ENCODE measurements at places on chromosomes 11 and 22. TPM values are rescaled to one million over a fixed set of nuclear protein-coding genes. Genes with fewer than 3 reads are reported as not detected.
A peak's percentile ranks its signal among the peaks of the same experiment; 100 is the strongest.

DNA sequence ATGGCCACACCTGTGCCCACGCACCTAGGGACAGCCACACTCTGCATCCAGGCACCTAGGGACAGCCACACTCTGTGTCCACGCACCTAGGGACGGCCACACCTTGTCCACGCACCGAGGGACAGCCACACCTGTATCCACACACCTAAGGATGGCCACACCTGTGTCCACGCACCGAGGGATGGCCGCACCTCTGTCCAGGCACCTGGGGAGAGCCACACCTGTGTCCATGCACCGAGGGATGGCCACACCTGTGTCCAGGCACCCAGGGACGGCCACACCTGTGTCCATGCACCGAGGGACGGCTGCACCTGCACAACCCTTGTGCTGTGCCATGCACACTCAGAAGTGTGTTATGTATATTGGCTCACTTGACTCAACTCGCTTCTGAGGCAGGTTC lies 10.8 kb downstream of the OVOL1 start:
- DNase-seq, result no peak

DNA sequence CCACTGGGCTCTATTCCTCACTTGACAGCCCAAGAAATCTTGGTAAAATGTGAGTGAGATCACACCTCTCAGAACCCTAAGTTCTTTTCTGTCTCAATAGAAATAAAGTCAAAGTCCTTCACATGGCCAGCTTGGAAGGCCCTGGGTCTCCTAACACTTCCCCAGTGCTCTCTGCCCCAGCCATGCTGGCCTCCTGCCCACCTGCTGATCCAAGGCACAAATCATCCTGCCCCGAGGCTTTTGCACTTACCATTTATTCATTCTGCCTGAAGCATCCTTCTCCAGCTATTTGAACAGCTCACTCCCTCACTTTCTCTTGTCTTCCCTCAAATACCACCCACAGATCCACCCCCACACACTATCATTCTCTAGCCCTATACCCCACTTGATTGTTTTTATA lies 26.4 kb downstream of the ISX start:
- DNase-seq, result no peak

GRCh38 chr11:28833670-28834069 lies 725.5 kb downstream of the METTL15 start:
- no peak for DNase-seq

GRCh38 chr11:131692151-131692550 lies 321.7 kb downstream of the NTM start:
- no peak for DNase-seq

- DNase-seq, result no peak
These were observed 1.2 kb downstream of the KRTAP5-8 start for GRCh38 chr11:71539017-71539416.

DNA sequence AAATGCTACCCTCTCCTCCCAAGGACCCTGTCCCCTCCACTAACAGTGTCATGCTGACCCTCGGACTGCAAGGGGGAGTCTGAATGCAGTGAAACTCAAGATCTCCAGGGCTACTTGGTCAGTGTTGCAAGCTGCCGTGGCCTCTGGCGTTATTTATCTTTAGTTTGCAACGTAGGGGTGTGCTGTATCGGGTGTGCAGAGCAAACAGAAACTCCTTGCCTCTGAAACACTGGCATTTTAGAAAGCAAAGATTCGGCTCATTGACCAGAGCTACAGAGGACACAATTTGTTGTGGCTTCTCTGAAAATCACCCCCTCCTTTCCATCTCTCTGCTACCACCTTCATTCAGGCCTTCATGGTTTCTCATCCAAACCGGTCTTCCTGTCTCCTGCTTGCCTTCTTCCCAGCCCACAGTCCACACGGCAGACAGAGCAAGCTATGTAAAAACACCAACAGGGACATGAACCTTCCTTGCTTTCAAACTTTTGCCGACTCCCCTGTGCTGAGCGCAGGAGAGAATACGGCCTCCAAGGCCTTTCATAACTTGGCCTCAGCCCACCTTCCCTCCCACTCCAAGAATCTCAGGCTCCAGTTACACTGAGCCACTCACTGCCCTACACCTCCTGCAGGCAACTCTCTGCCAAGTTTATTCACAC lies 14.9 kb downstream of the FZD4 start:
- no peak for DNase-seq

DNA sequence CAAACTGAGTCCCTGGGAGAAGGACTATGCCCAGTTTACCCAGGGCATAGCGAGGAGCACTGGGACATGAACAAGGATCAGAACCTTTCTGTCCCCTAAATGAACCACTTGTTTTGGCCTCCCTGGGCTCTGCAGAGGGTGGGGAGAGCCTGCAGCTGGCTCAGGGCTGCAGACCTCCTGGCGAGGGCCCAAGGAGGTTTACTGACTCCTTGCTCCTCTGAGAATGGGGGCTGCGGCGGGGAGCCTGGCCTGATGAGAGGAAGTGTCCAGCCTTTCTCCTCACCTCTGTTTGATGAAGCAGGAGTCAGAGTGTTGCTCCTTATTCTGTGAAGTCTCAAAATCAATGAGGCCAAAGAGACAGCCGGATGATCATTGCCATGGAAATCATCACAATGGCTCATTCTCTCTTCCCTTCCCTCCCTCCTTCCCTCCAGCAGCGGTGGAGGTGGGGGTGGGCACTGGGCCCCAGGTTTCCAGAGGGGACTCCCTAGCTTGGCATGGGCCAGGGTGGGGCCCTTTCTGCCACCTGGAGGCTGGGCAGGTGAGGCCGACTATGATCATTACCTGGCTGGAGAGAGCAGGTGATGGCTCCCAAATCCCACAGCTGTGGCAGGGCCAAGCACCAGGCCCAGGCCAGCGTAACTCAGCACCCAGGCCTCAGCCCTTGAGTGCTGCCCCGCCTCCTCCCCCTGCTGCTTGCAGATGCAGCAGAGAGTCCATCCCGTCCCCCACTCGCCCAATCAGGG lies 169.7 kb downstream of the CEP164 start:
- DNase-seq, result no peak

DNA sequence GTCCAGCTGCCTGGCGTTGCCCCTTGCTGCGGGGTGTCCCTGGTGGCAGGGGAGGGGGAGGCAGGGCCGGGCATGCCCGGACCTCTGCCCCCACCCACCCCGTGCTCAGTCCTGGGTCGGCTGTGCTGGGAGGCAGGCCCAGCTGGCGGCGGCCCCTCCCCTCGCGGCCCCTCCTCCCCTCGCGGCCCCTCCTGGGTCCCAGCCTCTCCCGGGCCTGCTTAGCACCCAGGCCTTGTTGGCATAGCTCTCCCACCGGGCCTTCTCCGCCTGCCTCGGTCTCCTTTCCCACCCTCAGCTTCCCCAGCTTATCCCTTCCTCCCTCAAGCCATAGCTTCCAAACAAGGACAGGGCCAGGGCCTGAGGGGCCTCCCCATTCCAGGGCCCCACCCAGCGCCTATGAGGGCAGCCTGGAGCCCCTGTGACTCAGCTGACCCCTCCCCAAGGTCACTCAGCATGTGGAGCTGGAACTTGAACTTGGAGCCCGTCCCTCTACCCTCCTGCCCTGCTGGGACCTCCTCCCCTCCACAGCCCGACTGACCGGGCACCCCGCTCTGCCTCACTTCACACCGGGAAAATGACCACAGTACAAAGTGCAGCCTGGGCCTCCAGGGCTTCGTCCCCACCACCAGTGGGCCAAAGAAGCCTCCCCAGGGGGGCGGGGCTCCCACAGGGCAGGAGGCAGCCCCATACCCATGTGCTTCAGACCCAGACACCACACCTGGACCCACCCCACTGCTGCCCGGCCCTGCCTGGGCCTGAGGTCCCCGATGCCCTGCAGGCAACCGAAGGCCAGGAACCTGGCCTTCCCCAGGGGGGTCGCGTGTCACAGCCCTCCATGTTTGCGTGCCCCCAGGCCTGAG lies 1.2 kb downstream of the EPS8L2 start:
- DNase-seq, result no peak

DNA sequence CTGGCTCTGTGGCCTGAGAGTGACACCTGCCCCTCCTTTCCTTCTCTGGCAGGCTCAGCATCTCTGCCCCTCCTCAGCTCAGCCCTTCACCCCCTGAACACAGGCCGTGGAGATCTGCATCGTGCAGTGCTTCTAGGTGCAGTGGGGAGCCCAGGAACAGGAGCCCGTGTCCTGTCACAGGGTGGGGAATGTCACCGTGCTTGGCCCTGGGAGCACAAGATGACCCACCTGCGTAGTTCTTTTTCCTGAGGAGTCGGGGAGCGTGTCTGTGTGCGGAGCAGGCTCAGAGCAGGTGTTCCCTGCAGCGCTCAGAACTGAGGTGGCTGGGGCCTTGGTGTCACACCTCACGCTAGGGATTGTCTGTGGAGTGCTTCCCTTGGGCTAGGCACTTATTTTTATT lies 10.6 kb downstream of the TBC1D22A start:
- no peak for DNase-seq

GRCh38 chr11:93528252-93528651 lies 14.9 kb downstream of the SMCO4 start:
- no peak for DNase-seq

GRCh38 chr22:26743149-26743548 lies 85.8 kb downstream of the MIAT start:
- no peak for DNase-seq

DNA sequence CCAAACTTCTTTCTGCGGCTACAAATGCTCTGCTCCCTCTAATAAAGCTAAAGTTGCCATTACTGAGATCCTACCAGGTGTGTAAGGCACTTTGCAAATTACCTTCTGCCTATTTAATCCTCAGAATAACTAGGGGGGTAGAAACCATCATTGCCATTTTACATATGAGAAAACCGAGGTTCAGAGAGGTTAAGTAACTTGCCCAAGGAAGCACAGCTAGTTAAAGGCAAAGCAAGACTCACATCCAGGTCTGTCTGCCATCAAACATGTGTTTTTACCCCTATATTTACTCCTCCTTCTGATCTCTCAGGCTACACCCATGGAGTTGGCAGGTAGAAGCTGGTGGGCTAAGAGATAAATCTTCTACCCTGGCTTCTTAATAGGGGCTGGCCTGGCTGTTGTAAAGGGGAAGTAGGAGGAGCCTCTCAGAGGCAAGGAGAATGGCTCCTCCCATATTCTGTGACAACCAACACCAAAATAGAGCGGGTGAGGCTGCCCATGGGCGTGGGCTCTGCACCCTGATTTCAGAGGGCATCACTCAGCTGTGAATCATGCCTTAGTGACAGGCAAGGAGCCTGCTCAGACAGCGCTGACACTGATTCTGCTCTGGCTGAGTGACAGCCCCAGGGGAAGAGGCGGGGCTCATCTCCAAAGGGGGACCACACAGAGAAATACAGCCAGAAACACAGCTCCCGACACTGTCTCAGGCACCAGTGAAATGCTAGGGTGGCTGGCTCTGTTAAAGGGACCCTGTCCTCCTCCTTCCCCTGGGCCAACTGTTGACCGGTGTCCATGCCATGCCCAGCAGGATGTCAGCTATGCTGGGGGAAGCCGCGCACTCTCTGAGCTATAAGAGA lies 106.8 kb downstream of the ABTB2 start:
- DNase-seq, result peak; percentile 63

C11orf87 gene
- total RNA-seq, result not detected

KRTAP5-10 gene
- total RNA-seq, result 0.27 TPM

CPT1B gene
- 33.5 TPM for total RNA-seq

FDXACB1 gene
- 7.4 TPM for total RNA-seq

MYRF gene
- total RNA-seq, result 1.0 TPM

SAA1 gene
- not detected for total RNA-seq

ANO5 gene
- not detected for total RNA-seq

All from activated B cell treated with CpG ODN at 0.5 μM for 24 hours (primary cell).